Activated T-helper 17 cell treated with anti-CD3 and anti-CD28 coated beads, Interleukin-2, amount 50 U/mL, for 72 hours (primary cell): ENCODE measurements at places on chromosomes 1 and 21.

- ATAC-seq = no peak
Measured at GRCh38 chr1:65814752-65815151, 22.1 kb downstream of the PDE4B start.

DNA sequence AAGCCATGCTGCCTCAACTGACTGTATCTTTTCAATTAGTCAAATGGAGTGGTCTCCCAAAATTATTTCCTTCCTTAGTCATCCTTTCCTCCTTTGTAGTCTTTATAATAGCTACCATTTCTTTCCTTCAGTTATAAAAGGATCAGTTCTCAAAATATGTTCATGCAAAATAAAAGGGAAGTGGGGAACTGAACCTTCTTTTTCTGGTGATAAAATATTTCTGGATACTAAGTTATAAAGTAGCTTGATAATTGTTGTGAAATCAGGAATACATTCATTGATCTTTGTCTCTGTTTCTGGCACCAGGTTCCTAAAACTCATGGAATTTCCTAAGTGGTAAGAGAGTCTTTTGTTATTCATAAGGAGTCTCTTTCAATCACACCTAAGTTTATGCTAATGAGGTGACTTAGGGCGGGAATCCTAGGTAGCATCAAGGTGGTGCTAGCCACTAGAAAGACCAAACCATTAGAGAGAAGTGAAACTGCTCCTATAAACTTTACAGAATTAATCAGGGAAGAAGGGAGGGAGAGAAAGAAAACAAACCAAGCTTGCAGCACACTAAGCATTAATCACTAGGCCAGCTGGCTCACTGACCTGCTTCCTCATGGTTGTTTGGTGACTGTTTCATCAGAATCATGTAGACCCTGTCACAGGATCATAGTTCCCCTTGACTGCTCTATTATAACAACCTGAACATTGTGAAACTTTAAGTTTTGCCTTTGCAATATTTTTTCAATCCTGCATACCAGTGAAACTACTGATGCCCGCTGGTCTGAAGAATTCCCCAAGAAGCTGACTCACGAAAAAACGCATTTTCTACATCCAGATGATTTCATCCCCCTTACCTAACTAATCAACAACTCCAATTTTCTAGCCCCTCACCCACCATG is 161.6 kb upstream of the PTBP2 start:
- no peak for ATAC-seq

- ATAC-seq = no peak
Measured at GRCh38 chr1:172843444-172843843, 184.5 kb downstream of the FASLG start.

DNA sequence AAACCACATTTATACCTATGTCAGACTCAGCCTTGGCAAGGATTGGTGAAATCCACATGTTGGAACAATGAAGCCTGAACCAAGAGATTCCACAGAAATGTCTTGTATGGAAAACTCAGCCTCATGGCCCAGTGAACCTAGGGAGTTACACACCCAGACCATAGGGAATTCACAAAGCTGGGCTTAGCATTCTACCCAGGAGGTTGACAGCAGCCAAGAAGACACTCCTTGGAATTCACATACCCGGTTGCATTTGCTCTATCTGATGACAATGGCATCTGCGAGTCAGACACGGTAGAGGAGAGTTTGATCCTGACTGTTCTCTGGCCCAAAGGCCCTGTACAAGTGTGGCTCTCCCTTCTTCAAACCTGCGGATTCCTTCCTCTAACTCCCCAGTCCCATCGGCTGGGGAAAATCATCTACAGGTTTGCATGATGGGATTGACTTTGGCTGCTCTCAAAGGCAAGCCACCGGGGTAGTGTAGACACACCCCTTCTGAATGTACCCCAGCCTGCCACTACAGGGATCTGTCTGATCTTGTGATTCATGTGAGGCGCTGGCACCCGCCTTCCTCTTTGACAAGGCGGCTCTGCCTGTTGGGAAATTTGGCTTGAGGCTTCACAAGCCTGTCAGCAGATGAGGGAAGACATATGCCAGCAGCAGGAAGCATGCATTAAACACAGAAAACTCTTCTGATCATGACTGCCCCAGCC is 297.3 kb upstream of the KAZN start:
- ATAC-seq = no peak

DNA sequence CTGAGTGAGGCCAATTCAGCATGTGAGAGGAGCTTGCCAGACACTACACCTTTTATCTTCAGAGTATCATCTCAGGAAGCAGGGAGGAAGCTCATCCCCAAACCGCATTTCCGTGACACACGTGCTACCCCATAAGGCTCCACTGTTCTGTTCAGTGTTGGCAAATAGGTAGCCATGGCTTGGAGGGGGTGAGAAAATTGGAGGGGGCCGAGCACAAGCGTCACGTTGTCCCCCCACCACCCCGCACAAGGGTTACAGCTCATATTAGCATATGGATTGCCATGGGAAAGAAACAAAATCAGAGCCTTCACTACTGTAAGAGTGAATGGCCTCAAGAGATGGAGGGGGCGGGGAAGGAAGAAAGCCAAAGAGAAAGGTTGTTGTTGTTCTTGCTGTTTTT is 46.7 kb downstream of the OLIG1 start:
- ATAC-seq = no peak

GRCh38 chr21:46551636-46552241 is 53.1 kb downstream of the S100B start:
- ATAC-seq = peak; percentile 87

DNA sequence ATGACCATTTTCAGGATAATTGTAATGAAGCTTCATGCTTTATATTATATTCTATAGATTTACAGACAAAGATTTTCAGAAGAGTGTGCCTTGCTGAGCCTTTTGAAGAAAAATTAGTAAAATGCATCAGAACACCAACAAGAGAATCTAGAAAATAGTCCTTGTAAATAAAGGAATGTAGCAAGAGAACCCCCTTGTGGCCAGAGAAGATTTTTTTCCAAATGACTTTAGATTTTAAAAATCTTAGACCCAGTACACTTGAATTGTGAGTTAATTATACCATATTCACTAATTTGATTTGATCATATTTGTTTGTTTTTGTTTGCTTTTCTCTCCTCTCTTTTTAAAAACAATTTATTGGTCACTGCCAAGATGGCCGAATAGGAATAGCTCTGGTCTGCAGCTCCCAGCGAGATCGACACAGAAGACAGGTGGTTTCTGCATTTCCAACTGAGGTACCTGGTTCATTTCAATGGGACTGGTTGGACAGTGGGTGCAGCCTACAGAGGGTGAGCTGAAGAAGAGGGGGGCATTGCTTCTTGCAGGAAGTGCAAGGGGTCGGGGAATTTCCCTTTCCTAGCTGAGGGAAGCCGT is 12.8 kb upstream of the IFI44L start:
- ATAC-seq = no peak

DNA sequence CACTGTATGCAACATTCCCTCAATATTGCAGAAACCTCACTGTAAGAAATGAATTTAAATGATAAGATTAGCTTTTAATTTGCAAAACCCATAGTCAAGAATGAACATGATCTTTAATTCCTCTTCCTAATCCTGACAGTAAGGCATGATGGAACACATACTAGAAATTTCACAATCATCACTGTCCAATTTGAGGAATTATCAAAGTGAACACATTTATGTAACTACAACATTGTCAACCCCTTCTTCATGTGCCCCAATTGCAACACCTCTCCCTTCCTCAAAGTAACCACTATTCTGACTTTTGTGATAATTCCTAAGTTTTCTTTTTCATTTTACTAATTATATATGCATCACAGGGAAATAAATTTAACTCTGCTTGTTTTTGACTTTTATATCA is 103.1 kb downstream of the LHX8 start:
- no peak for ATAC-seq

DNA sequence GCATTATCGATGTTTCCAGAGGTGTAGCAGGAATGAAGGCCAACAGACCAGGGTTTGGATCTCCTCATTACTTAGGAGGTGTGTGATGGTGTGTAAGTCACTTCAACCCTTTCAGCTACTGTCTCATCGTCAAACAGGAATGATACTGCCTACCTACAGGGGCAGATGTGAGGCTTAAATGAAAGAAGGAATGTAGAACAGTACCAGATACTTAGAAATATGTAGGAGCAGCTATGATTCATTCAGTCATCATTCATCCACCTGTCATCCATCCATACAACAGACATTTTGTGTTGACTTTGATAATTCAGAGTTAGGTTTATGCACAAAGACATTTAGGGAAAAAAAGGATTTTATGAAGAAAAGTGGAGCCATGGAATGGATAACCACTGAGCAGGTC is 486.9 kb upstream of the DAB1 start:
- ATAC-seq = no peak

GRCh38 chr1:22949822-22950331 is 22.8 kb downstream of the LACTBL1 start:
- no peak for ATAC-seq

DNA sequence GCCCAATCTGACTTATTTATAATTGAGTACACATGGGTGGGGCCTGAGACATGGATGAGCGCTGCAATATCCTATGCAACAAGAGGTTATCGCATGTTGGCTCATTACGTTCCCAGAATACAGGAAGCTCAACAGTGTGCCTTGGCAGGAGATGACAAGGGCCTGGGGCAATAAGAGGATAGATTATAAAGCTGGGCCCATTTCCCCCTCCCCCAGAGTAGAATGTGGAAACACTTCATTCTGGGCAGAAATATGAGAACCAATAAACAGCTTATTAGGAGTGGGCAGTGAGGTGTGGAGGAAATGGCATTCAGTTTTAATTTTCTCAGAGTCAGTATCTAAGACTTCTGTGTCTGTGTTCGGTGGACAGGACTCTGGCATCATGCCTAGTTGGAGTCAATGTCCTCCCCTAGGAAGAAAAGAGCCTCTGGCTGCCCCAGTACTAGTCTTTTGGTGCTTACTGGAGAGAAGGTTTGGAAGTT is 92.8 kb downstream of the PIK3R3 start:
- ATAC-seq = no peak

DNA sequence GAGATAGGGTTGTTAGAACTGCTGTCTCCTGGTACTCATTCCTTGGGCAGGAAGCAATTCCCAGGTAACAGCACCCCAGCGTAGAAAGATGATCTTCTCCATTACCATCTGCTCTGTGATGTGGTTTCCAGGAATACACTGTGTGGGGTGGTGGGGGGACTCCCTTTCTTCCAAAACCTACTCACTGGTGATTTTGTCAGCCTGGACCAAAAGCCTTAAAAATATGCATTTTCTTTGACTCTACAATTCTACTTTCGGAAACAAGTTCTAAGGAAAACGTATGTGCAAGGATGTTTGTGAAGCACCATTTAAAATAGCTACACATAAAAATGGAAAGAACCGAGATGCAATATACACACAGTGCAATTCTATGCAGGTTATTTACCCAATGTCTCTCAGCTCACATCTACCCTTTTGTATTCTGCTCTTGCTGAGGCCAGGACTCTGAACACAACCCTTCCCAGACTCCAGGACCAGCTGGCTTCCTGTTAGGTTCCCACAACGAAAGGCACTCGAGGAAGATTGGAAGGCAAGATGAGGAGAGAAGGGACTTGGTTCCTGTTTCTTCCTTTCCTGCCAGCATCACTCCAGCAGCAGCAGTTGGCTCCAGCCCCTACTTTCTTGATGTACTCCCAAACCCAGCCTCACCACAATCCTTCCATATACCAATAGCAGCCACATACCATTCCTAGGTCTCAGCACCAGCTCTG is 33.0 kb upstream of the GJB5 start:
- ATAC-seq = no peak

GRCh38 chr1:160264795-160265307 is 2.5 kb upstream of the DCAF8 start:
- ATAC-seq = no peak

- ATAC-seq = no peak
Measured at GRCh38 chr21:31774031-31774430, 42.1 kb upstream of the SCAF4 start.

DNA sequence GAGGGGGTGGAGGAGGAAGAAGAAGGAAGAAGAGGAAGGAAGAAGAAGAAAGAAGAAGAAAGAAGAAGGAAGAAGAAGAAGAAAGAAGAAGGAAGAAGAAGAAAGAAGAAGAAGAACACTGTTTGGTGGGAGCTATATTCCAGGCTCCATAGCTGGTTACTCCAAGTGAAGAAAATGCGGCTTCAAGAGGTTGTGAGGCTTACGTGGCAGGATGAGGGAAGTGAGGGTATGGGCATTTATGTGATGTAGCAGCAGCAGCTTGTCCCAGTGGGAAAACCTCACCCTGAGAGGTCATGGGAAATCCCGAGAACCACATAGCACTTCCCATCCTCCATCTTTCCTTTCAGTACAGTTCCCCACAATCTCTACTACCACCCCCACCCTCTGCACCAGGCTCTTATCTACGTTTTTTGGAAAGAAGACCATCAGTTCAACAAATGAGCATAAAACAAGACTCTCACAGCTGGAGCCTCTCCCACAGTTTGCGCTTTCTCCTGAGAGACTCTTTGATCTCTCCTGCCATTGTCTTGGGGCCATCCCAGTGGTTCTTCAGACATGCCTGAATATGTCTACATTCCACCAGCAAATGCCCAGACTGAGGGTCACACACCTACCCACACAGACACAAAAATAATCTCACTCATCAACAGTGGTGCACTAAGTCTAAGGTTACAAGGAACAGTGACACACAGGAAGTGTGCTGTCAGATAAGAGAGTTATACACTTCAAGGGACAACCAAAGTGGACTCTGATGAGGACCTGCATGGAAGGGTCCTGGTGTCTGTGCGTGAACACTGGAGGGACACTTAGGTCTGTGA is 77.9 kb upstream of the KCNJ15 start:
- no peak for ATAC-seq

- ATAC-seq = peak; percentile 60
Measured at GRCh38 chr1:10338047-10338446, 60.8 kb upstream of the PGD start.

- no peak for ATAC-seq
Measured at GRCh38 chr1:205545991-205546390, 41.5 kb downstream of the CDK18 start.

DNA sequence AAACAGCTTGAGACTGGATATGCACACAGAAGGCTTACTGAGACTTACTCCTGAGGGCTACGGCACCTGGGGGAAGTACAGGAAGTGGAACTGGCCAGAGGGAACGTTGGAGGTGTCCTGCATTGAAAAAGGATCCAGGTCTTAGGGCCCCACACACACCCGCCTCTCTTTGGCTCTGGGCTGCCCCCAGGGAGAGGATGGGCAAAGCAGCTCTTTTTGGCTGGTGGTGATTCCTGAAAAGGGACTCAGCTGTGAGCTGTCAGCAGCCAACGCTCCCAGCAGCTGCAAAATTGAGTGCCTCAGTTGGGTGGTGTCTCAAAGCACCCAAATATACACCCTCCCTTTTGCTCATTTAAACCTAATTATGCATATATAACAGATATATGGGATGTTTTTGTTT is 213.2 kb downstream of the TNR start:
- no peak for ATAC-seq
